NCI-H1436 (cell line): ENCODE measurements at places on chromosomes 1 and 21.

DNA sequence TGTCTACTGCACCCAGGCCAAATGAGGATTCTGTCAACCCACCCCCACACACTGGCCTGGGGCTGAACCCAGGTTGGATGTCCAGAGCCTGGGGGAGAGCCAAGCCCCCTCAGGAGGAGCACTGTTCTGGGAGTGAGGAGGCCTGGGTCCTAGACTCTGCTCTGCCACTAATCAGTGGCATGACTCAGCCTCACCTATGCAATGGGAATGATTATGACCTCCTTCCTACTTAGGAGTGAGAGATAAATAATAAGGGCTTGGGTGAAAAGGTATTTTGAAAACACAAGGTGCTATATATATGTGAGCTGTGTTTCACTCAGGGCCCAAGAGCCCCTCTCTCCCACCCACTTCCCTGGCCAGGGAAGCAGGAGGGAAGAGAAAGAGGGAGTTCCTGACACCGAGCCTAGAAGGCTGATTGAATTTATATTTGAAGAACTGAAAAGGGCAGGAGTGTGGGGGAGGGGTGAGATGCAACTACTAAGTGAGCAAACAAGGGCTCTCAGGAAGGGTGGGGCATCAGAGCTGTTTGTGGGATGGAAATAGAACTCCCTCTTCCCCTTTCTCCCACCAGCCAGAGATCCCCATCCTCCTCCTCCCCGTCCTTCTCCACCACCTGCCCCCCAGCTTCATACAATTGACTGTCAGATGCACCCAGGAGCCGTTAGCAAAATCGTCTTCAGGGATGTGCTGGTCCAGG, 8.2 kb downstream of the IGSF9 start:
- DNase-seq: peak; percentile 28

DNA sequence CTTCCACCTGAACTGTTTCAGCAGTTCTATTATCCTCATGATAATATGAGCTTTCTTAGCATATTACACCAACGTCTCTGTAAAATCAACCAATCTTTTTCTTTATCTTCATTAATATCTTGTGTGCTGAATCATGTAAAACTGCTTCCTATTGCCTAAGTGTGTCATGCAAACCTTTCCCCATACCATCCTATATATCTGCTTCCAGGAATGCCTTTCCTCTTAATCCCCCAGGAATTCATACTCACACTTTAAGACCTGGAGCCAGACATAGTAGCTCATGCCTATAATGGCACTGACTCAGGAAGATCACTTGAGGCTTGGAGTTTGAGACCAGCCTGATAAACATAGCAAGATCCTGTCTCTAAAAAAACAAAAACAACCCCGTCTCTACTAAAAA, 183.9 kb downstream of the NRIP1 start:
- DNase-seq: no peak

GRCh38 chr1:38186566-38186965, 140.0 kb upstream of the POU3F1 start:
- DNase-seq: no peak

GRCh38 chr1:205570173-205570501, 61.7 kb downstream of the ELK4 start:
- DNase-seq: no peak

DNA sequence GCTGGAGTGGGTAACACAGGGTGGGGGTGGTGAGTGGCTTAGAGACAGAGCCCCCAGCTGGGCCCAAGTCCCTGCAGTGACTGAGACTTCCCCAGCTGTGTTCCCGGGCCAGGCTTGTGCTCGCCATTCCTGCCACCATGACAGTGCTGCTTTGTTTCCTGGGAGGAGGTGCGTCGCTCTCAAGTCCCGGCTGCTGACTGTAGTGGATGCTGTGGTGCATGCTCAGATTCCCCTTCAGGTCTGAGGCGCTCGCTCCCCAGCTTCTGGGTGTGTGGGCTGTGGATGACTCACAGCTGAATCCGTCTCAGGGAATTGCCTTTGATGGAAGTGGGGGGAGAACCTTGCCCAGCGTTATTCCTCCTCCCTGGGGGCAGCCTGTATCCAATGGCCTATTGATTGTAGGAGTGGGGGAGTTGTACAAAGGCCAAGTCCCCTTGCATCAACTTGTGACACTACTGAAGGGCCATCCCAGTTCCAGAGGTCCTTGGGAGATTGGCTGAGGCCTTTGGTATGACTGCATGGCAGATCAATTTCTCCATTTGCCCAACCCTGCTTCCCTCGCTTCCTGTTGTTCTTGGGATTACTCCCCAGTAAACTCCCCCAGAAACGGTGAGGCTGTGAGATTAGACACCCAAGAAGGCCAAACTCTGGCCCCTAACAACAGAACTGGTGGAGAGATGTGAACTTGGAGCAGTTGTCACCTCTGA, 17.8 kb upstream of the POU3F1 start:
- no peak for DNase-seq

GRCh38 chr21:43916691-43917514, 51.9 kb downstream of the AGPAT3 start:
- DNase-seq: no peak

GRCh38 chr1:20936216-20936615, 149.1 kb upstream of the HP1BP3 start:
- no peak for DNase-seq

DNA sequence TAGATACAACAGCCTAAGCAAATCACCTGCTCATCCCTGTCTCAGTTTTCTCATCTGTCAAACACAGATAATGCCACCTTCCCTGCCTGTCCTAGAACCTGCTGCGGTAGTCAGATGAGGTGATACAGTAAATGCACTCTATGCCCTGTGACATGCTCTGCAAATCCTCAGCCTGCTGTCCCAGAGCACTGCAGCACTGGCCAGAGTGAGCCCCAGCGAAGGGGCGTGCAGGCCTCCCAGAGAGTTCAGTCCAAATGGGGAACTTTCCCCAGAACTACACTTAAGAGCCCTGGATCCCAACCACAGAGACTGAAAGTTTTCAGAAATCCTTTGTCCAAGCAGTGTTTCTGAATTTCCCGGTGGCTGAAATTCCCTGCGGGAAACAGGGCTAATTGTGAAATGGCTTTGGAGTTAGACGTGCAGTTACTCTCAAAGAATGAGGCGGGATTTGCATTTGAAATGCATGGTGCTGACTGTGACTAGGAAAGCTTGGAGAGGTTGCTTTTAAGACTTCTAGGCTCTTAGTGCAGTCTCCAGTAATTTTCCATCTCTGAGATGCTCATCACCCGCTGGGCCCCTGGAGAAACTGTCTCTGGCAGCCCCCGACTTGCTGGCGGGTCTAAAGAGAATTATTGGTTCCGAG, 206.5 kb upstream of the AJAP1 start:
- no peak for DNase-seq

GRCh38 chr1:100876291-100876690, 18.4 kb downstream of the EXTL2 start:
- DNase-seq: no peak

GRCh38 chr1:164240081-164240480, 318.9 kb upstream of the PBX1 start:
- no peak for DNase-seq

- DNase-seq: no peak
These were observed 19.8 kb downstream of the MYOG start for GRCh38 chr1:203065986-203066385.

DNA sequence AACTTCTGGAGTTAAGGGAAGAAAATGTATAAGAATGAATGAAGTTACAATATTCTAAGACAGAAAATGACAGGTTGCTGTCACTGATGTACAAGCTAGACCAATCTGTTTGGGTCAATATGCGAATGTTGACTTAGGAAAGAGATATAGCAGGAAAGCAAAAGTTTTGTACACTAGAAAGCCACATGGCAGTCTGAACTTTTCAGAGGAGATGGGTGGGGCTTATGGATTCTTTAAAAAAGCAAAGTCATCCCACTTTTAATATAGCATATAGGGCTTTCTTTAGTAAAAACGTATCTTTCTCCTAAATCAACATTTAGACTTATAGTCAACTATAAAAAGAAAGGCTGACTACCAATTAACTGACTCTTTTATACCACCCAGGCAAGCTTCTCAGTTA, 381.2 kb downstream of the PTPRC start:
- no peak for DNase-seq

GRCh38 chr21:42271065-42271464, 44.1 kb downstream of the TFF3 start:
- DNase-seq: no peak

DNA sequence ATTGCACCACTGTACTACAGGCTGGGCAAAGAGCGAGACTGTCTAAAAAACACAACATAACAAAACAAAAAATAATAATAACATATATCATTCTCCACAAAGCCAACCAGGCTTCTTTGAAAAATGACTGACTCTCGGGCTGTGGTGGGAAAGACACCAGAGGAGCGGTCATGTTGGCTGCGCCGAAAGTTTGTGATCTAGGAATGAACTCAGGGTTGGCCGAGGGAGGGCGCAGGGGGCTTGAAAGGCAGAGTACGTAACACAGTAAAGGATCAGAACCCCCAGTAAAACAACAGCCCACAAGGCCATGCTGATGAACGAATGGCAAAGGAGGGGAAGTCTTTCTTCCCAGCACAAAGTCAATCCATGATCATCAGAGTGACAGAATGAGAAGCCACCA, 4.7 kb downstream of the SLC35E2B start:
- no peak for DNase-seq

- peak; percentile 92 for DNase-seq
These were observed 2.0 kb upstream of the EFNA4 start for GRCh38 chr1:155061381-155062150.

DNA sequence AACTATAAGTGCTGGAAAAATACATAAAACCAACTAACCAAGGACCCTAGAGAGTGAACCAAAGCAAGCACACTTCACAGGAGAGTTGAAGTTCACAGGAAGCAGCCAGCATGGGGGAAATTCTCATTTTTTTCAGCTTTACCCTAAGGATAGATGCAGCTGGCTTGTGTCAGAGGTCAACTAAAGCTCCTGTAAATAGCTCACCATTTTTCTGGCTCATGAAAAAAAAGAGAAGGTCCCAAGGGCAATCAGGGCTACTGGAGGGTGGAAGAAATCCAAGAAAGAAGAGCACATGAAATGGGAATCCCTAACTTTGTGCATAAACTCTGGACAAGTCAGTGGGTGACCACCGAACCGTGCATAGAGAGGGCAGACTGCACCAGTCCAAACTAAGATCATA, 58.3 kb downstream of the KCNJ15 start:
- no peak for DNase-seq

- no peak for DNase-seq
These were observed 30.2 kb downstream of the PRDX6 start for GRCh38 chr1:173507205-173507846.

- DNase-seq: no peak
These were observed 46.2 kb downstream of the CDC7 start for GRCh38 chr1:91546876-91547275.

GRCh38 chr1:93659822-93660503, 21.7 kb downstream of the BCAR3 start:
- no peak for DNase-seq

DNA sequence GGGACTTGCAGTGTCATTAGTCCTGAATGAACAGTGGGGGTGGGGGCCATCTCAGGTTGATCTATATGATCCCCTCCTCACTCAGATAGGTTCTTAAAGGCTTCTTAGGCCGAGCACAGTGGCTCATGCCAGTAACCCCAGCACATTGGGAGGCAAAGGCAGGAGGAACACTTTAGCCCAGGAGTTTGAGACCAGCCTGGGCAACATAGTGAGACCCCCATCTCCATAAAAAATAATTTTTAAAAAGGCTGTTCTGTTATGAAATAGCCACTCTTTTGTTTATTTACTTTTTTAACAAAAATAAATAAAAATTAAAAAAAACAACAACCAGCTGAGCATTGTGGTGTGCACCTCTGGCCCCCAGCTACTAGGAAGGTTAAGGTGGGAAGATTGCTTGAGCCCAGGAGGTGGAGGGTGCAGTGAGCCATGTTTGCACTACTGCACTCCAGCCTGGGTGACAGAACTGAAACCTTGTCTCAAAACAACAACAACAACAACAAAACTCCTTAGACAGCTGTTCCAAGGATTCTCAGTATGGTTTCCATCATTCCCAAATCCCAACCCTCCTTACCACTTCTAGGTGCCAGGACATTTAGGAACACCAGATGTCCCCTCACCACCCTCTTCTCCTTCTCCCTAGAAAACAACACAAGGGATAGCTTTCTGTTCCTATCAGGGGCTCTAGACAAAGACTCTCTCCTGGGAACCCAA, 2.0 kb upstream of the TRAPPC3 start:
- no peak for DNase-seq

- DNase-seq: no peak
These were observed 35.5 kb downstream of the C21orf91 start for GRCh38 chr21:17783481-17784179.

GRCh38 chr1:5585256-5585655, 407.0 kb downstream of the NPHP4 start:
- DNase-seq: no peak

GRCh38 chr1:241773991-241774390, 74.0 kb upstream of the EXO1 start:
- no peak for DNase-seq

- no peak for DNase-seq
These were observed 17.9 kb upstream of the H3-3A start for GRCh38 chr1:226044514-226045101.

- DNase-seq: peak; percentile 67
These were observed 78.1 kb downstream of the IER5 start for GRCh38 chr1:181166377-181167196.

GRCh38 chr1:14064649-14065442, 364.9 kb downstream of the PRDM2 start:
- DNase-seq: peak; percentile 37

GRCh38 chr1:12798911-12799310, 7.7 kb downstream of the PRAMEF1 start:
- no peak for DNase-seq

GRCh38 chr1:145962157-145963102, 1.9 kb downstream of the ANKRD34A start:
- no peak for DNase-seq

GRCh38 chr1:179775009-179775408, 31.9 kb downstream of the FAM163A start:
- DNase-seq: peak; percentile 17

DNA sequence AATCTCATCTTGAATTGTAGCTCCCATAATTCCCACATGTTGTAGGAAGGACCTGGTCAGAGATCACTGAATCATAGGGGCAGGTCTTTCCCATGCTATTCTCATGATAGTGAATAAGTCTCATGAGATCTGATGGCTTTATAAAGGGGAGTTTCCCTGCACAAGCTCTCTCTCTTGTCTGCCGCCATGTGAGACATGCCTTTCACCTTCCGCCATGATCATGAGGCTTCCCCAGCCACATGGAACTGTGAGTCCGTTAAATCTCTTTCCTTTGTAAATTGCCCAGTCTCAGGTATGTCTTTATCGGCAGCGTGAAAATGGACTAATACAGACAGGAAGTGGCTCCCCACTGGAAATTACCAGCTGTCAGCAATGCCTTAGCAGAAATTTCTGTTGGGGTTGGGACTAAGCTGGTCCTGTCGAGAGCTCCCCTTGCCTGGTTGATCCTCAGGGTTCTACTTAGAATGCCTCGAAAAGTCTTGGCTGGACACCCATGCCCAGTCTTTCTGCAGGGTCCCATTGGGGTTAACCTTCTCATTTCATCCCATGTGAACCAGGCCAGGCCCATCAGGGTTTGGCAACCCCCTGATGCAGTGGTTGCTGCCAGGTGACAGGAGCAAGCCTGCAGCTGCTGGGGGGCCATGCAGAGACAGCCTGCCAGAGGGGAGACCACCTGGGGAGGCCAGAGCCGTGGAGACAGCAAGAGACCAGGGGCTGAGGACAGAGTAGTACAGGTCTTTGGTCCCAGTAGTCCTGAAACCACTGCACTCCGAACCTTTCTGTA, 2.8 kb upstream of the ABCG1 start:
- no peak for DNase-seq
